Stimulated activated naive CD4-positive, alpha-beta T cell treated with Interleukin-2 at 50 U/mL for 16 hours (primary cell): ENCODE measurements at places on chromosomes 6 and 20.

DNA sequence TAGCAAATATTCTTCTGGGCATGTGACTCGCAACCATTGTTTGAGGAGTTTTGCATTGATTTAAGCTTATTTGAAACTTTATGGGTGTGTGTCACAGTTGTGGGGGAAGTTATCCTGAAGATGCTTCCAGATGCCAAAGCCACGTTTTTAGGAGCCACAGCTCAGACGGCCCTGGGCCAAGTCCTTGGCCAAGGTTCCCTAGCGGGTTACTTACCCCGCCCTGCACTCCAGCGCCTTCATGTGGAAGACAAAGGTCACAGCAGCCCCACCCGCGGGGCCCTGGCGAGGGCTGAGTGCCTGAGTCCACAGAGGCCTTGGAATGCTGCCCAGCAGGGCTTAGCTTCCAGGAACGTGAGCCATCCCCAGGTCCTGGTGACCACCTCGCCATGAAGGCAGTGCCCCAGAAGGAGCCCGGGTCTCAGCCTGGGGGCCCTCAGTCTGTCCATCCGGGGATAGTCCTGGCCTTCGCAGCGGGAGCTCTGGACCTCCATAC is 308.3 kb downstream of the CDH4 start:
- no peak for DNase-seq

GRCh38 chr6:140269591-140270165 is 895.2 kb upstream of the CITED2 start:
- no peak for DNase-seq

DNA sequence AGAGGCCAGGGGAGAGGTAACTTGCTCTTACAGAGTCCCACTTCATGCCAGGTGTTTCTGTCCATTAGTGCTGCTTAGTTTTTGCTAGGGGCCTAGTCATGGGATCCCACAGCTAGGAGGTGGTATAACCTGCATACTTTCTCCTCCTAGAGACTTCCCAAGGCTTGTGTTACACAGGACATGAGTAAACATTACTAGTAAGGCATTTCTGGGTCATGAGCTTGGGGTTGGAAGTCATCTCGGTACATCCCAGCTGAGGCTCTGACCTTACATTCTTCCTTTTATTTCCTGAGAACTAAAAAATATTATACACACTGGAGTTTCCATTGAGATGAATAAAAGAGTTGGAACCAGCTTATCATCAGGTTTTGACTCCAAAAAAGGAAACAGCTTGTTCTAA is 20.9 kb upstream of the PNPLA1 start:
- DNase-seq: no peak

DNA sequence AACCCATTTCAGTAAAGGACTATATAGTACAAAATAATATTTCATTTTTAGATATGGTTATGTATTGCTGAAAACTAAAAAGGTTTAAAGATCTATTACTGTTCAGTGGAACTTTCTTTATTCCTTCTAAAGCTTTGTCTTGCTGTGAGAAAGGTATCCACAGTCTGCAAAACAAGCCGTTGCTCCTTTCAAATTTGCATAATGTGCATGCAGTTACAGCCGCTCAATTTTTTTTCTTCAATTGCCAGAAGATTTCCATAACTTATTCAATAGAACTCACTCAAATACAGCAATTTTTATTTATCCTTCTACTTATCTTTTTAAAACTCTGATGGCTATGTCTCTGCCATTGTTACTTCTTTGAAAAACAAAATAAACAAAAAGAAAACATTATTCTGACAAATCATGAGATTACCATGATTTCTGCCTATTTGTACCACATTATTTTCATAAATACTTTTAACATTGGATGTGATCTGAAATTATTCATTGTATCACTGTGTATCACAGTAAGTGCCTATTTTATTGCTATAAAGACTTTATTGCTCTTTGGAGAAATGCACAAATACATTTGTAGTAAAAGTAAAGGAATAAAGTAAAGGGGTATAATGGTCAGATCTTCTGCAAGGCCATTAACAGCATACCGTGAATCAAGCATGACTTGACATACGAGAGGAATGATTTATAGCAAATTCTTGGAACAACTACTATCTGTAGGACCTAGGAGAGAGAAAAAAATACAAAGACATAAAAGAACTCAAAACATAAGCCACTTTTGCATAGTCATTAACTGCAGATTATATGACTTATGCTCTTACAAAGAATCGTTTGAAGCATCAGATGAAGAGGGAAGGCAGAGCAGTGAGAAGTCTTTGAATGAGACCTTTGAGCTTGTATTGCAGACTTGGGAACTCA is 29.6 kb upstream of the HBS1L start:
- DNase-seq: no peak

GRCh38 chr20:25233016-25233772 is 14.7 kb upstream of the PYGB start:
- no peak for DNase-seq

- no peak for DNase-seq
Observed at GRCh38 chr20:59643615-59644061, 39.3 kb downstream of the PHACTR3 start.

DNA sequence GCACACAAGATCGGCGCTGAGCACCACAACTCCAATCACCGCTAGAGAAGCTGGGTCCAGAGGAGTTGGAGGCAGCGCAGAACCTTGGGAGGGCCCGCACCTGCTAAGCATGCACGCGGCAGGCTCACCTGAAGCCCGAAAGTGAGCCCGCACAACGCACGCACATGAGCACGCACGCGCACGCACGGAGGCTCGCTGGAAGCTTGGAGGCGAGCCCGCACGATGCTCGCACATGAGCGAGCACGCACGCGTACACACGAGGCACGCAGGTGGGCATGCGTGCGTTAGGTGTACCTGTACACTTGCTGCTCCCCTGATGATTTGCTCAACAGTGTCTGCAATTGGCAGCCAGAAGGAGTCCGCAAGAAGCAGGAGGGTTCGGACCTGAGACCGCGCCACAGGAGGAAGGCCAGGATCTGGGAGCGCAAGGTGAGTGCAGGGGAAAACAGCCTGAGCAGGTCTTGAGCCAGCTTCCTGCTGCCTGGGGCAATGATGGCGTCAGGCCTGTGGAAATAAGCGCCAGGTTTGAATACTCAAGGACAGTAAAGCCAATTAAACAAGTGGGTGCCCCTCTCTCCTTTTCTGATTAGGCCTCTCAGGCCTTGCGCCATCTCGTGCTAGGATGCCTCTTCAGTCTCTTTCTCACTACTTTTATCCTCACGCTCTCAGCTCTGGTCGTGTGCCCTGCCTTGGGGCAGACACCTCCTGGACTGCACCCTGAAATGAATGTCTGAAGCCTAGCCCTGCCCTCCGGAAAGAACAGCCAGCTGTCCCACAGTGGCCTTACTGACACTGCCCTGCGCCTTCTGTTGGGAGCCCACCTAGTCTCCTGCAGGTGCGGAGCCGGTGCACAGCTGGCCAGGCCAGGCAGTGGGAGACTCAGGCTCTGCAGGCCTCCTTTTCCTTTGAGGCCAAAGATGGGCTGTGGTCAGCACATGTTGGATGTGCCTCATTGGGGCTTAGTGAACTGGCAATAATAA is 340.4 kb downstream of the CDC5L start:
- DNase-seq: no peak

DNA sequence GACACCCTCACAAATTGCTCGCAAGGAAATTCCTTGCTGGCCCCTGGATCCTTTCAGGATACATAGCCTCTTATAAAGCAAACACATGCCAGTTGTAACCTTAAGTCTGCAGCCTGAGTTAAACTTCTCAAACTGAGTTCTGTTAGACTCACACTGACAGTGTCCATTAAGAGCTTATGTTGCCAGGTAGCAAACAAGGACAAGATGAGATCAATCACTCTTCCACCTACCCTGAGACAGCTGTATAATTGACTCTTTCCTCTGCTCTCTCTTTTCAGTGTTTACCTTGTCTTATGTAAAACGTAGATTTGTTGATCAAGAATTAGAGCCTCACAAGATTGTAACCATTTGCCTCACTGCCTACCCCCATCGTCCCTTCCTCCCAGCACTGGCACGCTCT is 359.8 kb downstream of the EPM2A start:
- no peak for DNase-seq

DNA sequence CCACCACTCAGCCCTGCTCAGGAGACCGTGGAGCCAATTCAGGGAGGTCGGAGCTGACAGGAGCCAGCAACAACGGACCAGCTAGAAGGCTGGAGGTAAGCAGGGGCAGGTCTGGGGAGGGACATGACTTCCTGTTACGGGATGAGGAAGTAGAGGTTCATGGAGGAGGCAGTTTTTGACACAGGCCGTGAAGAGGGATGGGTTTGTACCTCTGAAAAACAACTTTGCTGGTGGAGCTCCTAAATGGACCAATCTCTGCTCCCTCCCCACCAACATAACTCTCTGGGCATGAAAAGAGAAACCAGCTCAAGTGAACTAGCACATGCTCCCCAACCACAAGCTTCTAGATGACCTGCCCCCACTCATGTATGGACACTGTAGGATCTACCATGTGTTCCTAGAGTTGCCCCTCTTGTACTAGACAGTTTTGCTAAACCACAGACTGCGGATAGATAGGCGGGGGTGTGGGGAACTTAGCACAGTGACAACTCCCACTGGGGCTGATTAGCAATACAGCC is 31.4 kb downstream of the RALGAPA2 start:
- DNase-seq: no peak

GRCh38 chr20:59972037-59972801 is 14.0 kb downstream of the CDH26 start:
- no peak for DNase-seq

DNA sequence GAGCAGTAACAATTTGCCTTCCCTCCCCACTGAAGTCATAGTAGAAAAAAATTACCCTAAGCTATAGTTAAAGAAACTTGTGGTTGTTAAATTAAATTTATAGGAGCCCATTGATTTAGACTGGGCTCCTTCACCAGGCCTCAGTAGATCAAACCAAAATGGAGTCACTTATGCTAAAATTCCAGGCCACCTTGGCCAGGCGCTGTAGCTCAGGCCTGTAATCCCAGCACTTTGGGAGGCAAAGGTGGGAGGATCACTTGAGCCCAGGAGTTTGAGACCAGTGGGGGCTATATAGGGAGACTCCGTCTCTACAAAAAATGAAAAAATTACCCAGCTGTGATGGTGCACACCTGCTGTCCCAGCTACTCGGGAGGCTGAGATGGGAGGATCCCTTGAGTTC is 15.0 kb upstream of the GMNN start:
- DNase-seq: no peak

DNA sequence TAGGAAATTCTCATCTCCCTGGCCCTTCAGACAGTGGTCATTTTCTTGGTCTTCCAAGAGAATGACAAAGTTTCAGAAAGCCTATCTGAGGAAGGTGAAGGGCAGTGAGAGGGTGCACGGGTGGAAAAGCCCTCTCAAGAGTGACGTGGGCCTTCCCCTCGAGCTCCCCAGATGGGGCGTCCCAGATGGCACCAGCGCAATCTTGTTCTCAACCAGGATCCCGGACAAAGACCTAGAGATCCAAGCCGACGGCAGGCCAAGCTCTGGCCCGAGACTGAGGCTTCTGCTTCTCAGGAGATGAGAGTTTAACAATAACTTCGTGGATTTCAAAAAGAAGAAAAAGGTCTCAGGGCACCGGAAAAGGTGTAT is 797 bp upstream of the ZNF133 start:
- DNase-seq: no peak

DNA sequence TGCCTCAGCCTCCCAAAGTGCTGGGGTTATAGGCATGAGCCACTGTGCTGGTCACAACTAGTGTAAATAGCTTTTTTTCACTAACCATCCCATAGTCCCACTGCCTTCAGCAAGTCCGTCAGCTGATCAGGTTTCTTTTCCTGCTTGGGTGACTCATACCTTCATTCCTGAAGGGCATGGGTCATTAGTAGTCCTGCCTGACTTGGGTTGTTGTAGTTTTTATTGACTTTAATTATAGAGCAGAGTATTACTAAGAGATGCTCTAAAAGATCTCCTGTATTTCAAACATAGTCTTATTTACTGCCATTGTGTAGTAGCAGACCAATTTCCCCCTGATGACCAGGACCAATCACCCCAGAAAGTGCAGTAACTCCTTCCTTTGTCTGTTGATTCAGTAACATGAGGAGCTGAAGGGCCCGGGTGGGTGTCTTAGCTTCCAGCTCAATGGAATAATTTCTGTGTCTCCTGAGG is 25.8 kb downstream of the HLA-C start:
- no peak for DNase-seq

GRCh38 chr6:6319952-6320811 is at the start of gene F13A1:
F13A1 (minus strand) TSS chr6:6320662; CDS start chr6:6318664, 1,998 bp downstream.
- no peak for DNase-seq

- no peak for DNase-seq
Observed at GRCh38 chr6:74720923-74721322, 484.9 kb downstream of the COL12A1 start.

DNA sequence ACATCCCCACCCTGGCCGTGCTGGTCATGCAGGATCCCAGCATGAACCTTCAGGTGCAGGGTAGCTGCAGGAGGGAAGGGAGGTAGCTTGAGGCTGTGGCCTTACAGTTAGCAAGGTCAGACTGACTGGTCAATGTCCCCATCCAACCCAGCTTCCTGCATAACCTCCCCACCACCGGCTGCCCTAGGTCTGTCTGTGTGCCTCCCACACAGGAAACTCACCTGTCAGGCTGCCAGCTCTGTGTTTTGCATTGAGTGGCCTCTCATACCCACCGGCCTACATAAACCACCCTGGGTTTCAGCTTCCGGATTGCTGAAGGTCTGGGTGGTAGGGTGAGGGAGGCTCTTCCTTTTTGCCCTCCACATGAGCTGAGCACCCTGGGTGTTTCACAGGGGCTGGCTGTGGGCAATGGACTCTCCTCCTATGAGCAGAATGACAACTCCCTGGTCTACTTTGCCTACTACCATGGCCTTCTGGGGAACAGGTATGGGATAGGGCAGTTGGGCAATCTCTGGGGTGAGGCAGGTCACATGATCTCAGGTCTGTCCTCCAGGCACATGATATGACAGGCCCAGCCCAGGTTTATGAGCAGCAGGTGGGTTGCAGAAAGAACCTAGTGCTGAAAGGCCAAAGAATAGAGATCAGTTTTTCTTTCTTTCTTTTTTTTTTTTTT is 1.8 kb downstream of the CTSA start:
- DNase-seq: peak; percentile 10

GRCh38 chr6:84575264-84575663 is 189.1 kb downstream of the TBX18 start:
- no peak for DNase-seq

GRCh38 chr6:168292826-168293225 is 26.8 kb downstream of the DACT2 start:
- no peak for DNase-seq

- DNase-seq: no peak
Observed at GRCh38 chr6:98724537-98724936, 109.8 kb upstream of the POU3F2 start.

- no peak for DNase-seq
Observed at GRCh38 chr20:44736170-44737021, 9.3 kb upstream of the KCNK15 start.

DNA sequence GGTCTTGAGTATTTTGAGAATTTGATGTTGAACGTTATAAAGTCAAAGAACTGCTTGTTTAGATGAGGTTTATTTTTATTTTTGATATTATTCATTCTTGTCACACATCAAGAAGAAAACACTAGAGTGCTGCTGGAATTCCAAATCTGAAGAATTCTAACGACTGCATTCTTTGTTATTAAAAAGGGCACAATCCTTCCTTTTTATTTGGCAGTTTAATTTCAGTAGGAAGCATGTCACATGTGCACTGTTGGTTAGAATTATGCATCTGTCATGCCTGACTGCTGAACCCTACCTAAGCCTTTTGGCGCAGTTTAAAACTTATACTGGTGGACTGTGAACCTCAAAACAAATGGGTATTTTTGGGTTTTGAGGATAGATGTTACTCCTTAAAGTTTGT is 4.0 kb downstream of the ID4 start:
- DNase-seq: no peak

GRCh38 chr20:38919683-38920082 is 6.5 kb upstream of the FAM83D start:
- no peak for DNase-seq
